ENCODE measurements at places on chromosomes 6 and 20.

GRCh38 chr20:37526839-37527637 lies 638 bp downstream of the BLCAP start:
- DNase-seq, result no peak

DNA sequence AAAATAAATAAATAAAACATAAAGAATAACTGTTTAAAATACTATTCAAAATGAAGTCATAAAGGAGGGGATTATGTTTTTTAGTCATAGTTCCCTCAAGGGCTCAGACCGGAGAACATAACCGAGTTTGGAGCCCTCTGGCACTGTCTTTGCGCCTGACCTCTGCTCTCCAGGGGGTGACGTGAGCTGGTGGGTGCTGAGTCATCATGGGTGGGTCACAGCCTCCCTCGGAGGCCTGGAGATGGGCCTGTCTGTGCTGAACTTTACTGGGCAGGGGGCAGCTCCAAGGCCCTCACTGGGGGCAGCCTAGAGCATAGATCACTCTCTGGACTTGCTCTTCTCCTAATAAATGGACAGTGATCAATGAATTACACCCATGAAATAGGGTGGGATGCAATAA lies 3.1 kb upstream of the MAVS start:
- DNase-seq, result no peak

DNA sequence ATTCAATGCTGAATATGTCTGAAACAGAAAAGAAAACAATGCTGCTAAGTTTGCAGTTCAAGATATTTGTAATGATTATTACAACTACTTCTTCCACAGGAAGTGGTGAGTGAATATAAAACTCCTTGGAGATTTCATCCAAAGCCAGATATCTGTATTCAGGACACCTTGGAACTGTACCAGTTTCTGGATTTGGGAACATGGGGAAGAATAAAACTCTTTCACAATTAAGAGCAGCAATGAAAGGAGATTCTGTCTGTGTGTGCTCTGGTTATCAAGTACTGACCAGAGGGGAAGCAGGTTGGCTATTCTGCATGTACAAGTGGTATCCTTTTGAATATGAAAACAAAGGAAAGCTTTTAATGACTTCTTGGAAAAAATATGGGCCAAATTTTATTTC lies 21.1 kb downstream of the ELOVL2 start:
- DNase-seq, result no peak

GRCh38 chr20:10496465-10496864 lies 61.4 kb downstream of the SLX4IP start:
- DNase-seq, result no peak

DNA sequence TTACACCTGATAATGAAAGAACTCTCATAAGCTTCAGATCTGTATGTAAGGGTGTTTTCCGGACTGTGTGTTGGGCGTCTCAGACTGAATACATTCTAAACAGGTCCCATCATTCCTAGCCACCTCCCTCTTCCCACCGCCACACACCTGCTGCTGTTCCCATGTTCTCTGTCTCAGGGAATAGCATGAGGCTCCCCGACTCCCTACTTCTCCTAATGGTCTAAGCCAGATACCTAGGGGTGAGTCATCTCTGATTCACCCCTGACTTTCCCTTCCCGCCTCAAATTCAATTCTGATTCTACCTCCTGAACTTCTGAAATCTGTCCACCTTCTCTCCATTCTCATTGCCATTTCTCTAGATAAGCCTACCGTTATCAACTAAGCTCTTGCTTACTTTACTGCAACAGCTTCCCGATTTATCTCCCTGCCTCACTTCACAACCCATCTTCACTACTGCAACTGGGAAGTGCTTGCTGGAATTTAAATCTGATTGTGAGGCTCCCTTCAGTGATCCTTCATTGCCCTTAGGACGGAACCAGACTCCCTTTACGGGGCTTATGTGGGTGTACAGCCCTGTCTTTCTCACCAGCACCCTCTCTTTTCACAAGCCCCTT lies 1.6 kb downstream of the TMEM14A start:
- DNase-seq, result no peak

- DNase-seq, result no peak
Observed at GRCh38 chr6:163679012-163679660, 264.6 kb downstream of the QKI start.

DNA sequence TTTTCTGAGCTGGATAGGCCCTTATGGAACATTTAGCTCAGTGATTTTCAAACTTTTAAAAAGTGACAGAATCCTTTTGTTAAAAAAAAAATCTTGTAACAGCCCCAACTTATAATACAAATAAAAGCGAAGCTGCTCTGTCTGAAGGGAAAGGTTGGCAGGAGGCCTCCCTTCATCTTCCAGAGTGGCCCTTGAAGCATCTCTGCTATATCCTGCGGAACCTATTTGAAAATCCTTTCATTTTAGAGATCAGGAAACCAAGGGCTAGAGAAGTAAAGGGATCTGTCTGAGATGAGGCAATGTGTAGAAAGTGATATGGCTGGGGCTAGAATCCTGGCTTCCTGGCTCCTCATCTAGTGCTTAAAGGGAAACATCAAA lies 107.8 kb downstream of the UBE3D start:
- DNase-seq, result no peak

DNA sequence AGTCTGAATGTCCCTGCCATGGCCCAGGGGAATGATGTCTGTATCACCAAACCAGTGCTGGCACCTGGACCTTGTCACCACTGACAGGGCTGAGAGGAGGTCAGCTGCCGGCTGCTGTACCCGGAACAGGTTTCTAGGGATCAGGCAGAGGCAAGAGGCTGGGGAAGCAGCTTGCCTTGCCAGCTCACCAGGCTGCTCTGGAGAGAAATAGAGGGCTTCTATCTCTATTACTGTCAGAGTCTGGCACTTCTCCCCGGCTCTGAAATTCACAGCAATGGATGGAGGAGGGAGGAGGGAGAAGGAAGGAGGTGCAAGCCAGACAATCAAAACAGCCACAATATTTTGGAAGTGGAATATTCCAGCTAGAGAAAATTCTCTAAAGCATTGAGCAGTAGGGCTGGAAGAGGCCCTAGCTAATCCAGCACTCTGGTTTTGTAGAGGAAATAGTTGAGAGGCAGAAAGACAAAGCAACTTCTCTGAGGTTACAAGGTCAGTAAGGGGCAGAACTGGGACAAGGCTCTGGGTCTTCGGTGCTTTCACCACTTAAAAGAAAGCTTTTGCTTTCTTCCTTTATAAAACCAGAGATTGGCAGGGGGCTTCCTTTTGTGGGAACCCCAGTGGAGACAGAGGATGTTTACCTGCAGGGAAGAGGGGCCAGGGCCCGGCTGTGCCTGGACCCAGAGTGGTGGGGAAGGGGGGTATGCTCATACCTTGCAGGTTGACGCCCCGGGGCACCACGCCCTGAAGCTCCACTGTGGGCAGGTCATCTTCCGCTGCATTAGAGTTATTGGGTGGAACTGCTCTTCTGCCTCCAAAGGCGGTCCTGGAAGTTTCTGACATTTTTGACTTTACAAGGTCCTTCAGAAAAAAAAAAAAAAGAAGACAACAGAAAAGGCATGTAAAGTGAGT lies 2.4 kb downstream of the F13A1 start:
- DNase-seq, result no peak

GRCh38 chr20:20201124-20201523 lies 148.8 kb downstream of the CFAP61 start:
- no peak for DNase-seq

DNA sequence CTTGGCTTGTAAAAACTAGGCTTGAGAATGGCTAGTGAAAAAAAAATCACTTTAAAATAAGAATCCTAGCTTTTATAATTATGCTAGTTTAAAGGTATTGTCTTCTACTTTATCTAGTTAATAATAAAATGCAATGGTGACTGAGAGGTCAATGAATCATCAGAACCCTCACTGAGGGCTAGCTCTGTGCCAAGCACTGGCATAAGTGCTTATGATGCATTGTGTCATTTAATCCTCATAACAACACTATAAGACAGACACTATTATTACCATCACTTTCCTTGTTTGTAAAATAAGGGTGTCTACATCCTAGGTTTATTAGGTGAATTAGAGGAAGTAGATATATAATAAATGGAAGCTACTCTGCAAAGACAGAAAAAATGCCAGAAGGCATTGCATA lies 144.3 kb downstream of the F13A1 start:
- no peak for DNase-seq

- DNase-seq, result no peak
Observed at GRCh38 chr6:105397987-105398386, 4.9 kb downstream of the PREP start.

GRCh38 chr20:35767683-35768481 lies 3.9 kb upstream of the PHF20 start:
- DNase-seq, result no peak

GRCh38 chr6:33779895-33780294 lies 9.0 kb downstream of the LEMD2 start:
- no peak for DNase-seq

GRCh38 chr6:106612671-106613416 lies 16.5 kb downstream of the RTN4IP1 start:
- DNase-seq, result no peak

GRCh38 chr20:41124451-41125094 lies 12.8 kb upstream of the PLCG1 start:
- DNase-seq, result no peak

GRCh38 chr6:52925042-52925441 lies 15.5 kb upstream of the GSTA3 start:
- no peak for DNase-seq

GRCh38 chr6:84193114-84193708 lies 34.2 kb downstream of the CEP162 start:
- DNase-seq, result no peak

DNA sequence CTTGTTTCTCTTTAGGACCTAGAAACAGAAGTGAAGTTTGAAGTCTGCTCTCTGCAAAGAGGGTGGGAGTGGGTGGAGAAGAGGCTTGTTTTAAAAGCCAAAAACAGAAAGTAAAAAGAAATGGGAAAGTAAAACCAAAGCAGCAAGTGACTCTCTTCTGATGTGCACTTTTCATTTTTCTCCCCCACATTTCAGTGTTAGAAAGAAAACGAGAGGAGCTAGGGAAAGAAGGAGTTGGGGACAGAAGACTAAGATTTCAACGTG lies 1.3 kb downstream of the C6orf141 start:
- DNase-seq, result no peak

DNA sequence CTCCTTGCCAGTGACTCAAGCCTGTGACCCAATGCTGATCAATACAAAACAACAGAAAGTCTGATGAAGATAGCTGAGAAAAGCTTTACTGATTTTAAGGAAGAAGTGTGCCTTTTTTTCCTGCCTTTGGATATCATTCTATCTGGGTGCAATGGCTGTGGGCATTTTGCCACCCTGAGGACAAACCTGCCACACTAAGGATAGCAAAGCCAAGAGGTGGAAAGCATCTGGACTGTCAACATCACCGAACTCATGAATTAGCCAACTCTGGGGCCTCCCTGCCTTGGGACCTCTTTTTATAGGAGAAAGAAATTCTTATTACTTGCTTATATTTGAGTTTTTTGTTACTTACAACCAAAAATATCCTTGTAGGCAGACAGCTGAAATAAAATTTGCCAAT lies 19.9 kb downstream of the RALGAPA2 start:
- DNase-seq, result no peak

DNA sequence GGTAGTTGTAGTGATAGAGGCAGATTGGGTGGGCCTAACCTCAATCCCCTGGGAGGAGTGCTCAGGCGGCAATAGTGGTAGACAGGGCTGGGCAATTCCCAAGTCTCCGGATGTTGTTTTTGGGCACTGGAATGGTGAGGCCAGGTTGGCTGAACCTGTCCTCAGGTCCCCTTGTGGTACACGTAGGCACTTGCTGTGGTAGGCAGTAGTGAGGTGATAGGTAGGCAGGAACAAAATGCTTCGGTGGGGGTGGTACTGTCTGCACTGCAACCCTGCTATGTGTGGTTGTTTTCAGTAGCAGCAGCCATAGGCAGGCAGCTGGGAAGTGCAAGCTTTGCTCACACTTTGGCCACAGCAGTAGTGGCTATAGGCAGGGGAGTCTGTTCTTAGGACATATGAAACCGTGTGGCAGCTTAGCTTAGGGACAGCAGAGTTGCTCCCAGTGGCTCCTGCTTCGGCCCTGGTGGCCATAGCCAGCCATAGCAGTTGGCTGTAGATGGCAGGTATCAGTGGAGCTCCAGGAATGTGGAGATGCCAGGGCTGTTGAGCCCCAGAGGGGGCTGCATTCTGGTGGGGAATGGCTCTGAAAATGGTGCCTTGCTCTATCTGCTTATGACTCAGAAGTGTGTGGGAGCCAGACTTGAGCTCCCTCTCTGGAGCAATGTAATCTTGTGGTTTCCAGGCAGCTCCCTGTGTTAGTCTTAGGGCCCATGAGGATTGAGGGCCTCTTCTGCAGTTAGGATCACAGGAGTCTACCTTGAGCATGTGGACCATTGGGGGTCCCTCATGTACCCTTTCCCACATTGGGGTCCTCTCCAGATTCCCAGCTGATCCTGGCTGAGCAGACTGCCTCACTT lies 241.8 kb upstream of the BMP2 start:
- DNase-seq, result no peak

DNA sequence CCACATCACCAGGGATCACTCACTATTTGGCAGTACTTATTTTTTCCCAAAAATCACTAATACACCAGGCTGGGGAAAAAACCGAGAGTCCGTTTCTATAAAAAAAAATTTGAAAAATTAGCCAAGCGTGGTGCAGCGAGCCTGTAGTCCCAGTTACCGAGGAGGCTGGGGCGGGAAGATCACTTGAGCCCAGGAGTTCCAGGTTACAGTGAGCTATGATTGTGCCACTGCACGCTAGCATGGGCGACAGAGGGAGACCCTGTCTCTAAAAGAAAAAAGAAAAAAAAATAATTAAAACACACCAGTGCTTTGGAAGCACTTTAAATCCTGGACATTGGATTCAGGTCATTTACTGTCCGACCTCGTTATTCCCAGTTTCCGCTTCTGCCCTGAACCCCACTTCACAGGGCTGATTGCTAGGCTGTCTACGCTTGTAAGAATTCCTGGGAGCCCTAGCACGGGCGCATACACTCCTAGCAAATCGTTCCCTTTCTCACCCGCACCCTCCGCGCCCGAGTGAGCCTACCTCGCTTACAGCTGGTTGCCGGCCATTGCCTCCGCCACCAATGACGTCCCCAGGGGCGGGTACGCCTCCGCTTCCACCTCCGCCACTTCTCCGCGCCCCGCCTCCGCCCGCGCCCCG lies at the start of gene TPMT:
TSS of gene TPMT (minus strand) at position 571 of the 643 bp plus-strand sequence. CDS start 5,950 bp downstream, outside the sequence.
- peak; percentile 93 for DNase-seq

DNA sequence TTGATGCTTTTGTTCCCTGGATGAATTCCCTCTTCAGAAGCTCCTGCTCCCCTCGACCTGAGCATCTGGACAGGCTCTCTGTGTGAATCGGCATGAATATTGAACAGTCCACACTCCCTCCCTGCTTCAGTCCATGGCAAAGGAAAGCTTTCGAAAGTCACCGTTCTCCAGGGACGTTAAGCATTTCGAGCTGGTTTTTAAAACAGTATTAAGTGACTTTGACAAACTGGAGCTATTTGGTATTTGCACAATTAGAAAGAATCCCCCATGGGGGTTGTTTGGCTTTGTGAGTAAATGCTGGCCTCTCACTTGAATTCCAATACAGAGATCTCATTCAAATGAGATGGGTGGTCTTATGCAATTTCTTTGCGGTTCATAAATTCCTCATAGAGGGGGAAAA lies 85.3 kb upstream of the TIAM2 start:
- DNase-seq, result no peak

- DNase-seq, result no peak
Observed at GRCh38 chr20:55116598-55116997, 641.2 kb downstream of the DOK5 start.

- DNase-seq, result no peak
Observed at GRCh38 chr6:24072038-24072746, 53.8 kb upstream of the NRSN1 start.

GRCh38 chr6:161301338-161301737 lies 27.5 kb upstream of the AGPAT4 start:
- no peak for DNase-seq

GRCh38 chr6:14882394-14883026 lies 363.4 kb upstream of the JARID2 start:
- DNase-seq, result no peak

Data from NCI-H1092 treated with DMSO at 0.1 percent for 48 hours (cell line).